ENCODE measurements at places on chromosomes 4 and X. TPM values are rescaled to one million over a fixed set of nuclear protein-coding genes. Genes with fewer than 3 reads are reported as not detected.
A peak's percentile ranks its signal among the peaks of the same experiment; 100 is the strongest.

The GUCY1A1 gene
- 6.2 TPM for total RNA-seq

The HSFX2 gene
- not detected for total RNA-seq

- no peak for DNase-seq
Measured at GRCh38 chr4:122700178-122700725, 32.3 kb upstream of the BBS12 start.

GRCh38 chrX:33204889-33205288 lies 6.5 kb downstream of the DMD start:
- DNase-seq: no peak

- DNase-seq: no peak
Measured at GRCh38 chr4:151955721-151956380, 195.0 kb upstream of the GATB start.

DNA sequence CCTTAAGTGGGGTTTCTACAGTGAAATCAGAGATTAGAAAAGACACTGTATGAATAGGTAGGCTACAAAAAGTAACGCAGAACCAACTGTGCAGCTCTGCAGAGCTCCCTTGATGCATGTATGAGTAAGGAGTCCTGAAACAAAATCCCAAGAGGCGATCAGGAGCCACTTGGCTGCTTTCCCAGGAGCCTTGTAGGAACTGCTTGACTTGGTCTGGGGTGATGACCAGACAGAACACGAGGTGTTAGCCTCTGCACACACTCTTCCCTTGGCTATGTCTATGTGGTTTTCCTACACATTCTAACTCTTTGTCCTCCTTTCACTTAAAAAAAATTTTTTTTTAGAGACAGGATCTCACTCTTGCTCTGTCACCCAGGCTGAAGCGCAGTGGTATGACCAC lies 22.8 kb upstream of the AP1S2 start:
- DNase-seq: no peak

DNA sequence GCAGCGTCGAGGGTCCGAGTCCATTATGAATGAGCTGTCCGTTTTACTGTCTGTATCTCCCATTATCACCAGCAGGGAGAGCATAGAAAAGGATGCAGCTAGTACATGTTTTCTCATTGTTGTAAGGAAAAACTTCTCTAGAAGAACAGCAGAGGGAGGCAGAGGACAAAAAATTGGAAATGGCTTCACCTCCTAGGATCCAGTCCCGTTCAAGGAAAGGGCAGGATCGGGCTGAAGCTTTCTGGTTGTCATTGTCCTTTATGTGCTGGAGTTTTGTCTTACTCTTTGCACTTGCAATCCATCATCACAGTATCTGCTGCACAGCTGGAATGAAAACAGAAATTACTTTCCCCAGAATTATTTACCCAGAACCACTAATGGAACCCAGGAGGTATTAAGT lies 14.7 kb downstream of the NDP start:
- no peak for DNase-seq

DNA sequence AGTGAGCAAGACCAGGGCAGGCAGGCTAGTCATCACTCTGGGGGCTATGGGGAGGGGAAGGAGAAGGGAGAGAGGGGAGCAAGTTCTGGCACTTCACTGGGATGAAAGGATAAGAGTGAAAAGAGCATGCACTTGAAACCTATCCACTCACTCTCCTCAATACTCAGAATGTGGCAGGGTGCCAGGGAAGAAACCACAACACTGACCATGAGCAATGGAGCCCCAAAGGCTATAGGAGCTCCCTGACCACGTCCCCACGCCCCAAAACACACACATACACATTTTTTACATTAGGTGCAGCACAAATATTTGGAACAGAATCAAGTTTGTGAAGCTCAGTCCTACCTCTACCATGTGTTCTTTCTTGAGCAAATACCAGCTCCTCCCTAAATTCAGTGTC lies 132.2 kb downstream of the IDS start:
- DNase-seq: no peak

DNA sequence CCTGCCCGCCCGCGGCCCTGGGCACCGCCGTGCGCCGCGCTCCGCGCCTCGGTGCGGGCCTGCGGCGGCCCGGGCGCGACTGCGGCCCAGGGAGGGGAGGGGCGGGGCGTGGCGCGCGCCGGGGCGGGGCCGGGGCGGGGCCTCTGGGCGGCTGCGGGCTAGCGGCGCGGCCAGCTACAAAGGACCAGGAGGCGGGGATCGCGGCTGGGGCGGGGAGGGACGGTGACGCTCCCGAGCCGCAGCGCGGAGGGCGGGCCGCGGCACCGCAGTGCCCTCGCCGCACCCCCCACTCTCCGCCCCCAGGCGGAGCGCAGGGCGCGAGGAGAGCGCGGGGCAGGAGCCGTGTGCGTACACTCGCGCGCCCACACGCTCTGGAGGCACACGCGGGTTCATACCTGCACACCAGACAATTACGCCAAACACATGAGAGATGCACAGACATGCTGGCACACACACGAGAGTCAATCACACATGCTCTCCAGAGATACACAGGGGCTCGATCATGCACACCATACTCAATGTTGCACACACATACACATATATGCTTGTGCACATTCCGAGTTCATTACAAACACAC lies at the start of gene CRMP1:
CRMP1 (minus strand) TSS at position 83 of the 577 bp plus-strand sequence. CDS start 117 bp downstream, outside the sequence.
- no peak for DNase-seq

DNA sequence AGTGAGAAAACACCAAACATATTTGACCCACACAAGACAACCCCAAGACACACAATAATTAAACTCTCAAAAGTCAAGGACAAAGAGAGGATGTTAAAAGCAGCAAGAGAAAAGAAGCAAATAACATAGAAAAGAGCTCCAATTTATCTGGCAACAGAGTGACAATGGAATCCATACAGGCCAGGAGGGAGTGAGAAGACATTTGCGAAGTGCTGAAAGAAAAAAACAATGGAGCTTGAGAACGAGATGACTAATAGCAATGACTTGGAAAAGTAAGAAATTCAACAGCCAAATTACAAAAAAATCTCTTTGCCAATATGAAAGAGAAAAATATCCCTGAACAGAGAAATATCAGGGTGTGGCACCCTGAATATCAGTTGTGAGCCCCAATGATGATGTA lies 61.6 kb downstream of the MAD2L1 start:
- no peak for DNase-seq

The ATP8A1 gene
- total RNA-seq: 10.3 TPM

- no peak for DNase-seq
Measured at GRCh38 chr4:90349636-90350035, 222.4 kb downstream of the CCSER1 start.

- DNase-seq: no peak
Measured at GRCh38 chrX:38103857-38104812, 97.8 kb downstream of the SYTL5 start.

- DNase-seq: no peak
Measured at GRCh38 chr4:80079255-80079923, 6.4 kb upstream of the ANTXR2 start.

DNA sequence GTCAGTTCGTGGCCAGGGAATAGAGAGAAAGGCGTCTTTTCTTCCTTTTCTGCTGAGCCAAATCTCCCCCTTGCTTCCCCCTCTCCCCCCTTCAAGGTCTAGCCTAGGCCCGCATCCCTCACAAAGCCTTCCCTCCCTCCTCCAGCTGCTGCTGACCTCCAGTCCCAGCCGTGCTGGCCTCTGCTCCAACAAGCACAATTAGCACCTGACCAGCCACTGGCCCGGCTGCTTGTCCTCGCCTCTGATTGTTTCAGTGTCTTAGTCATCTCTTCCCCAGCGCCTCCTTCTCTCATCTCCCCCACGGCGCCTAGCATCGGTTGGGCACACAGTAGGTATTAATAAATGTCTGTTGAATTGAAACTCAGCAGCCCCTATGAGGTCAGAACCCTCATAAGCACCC lies 4.2 kb downstream of the ELF4 start:
- no peak for DNase-seq

- DNase-seq: no peak
Measured at GRCh38 chrX:148498067-148498466, 2.4 kb upstream of the AFF2 start.

DNA sequence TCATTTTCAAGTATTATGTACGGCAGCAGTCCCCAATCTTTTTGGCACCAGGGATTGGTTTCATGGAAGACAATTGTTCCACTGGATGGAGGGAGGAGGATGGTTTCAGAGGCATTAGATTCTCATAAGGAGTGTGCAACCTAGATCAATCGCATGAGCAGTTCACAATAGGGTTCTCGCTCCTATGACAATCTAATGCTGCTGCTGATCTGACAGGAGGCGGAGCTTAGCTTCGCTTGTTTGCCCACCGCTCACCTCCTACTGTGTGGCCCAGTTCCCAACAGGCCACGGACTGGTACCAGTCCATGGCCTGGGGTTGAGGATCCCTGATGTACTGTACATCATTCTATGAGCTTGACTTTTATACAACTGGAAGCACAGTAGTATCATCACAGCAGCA lies 48.4 kb downstream of the SMIM20 start:
- no peak for DNase-seq

GRCh38 chrX:830532-830931 lies 199.9 kb downstream of the SHOX start:
- DNase-seq: peak; percentile 2

DNA sequence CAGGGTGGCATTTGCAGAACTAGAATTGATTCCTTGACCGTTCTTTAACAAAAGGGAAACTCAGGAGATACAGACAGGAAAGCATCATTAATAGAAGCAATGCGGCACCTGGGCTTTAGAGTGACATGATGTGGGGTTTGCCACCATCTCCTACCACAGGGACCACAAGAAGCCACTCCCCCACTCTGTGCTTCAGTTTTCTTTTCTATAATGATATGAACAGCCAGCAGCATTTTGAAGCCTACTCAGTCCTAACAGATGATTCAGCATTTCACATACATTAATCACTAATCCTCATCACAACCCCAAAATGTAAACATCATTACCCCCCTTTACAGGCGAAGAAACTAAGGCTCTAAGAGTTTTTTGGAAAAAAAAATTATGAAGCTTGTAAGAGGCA lies 22.9 kb downstream of the CCDC149 start:
- DNase-seq: no peak

The TRIM60 gene
- not detected for total RNA-seq

GRCh38 chr4:159369256-159369655 lies 266.4 kb downstream of the RAPGEF2 start:
- no peak for DNase-seq

DNA sequence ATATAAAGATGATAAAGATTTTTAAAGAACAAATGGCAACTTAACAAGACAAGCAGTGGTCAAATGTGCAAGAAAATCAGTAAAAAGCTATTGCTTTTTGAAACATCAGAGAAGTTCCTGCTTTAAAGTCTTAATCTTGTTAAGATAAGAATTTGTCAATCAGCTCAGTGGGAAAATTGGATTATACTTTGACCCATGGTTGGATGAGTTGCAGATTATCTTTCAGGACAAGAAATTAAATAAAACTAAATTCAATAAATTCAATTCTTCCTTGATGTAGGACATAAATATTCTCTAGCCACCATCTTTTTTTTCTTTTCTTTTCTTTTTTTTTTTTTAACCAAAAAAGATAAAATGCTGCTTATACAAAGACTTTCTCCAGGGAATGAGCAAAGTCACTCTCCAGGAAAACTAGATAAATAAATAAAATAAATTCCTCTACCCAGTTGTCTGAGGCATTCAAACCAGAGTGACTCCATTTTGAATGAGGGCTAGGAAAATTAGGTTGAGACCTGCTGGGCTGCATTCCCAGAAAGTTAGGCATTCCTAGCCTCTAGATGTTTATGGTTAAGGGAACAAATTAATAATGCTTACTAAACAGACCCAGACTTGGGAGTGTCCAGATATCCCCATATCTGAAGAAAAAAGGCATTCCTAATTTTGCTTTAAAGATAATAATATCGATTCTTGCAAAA lies 211.2 kb downstream of the SNCA start:
- no peak for DNase-seq

- DNase-seq: no peak
Measured at GRCh38 chr4:185956544-185956940, 112.4 kb upstream of the TLR3 start.

- DNase-seq: no peak
Measured at GRCh38 chr4:15912961-15913630, 25.4 kb downstream of the FGFBP1 start.

- DNase-seq: no peak
Measured at GRCh38 chrX:24055043-24055356, 244 bp downstream of the EIF2S3 start.

The HMX1 gene
- total RNA-seq: 3.4 TPM

DNA sequence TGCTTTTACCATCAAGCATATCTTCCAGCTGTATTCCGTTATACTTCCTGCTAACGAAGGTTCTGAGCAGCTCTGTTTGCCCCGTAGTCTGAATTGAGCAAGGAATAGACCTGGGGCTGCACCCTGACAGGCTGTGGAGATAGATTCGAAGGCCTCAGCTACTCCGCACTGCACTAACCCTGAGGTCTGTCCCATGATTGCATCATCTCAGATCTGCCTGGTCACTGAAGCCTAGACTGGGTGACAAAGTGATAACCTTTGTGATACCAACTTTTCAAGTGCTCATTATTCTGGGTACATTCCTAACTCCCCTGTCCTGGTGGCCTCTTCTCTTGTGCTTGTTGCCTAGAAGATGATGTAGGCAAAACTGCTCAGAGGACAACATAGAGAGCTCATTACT lies 29.9 kb upstream of the PGRMC1 start:
- DNase-seq: no peak

DNA sequence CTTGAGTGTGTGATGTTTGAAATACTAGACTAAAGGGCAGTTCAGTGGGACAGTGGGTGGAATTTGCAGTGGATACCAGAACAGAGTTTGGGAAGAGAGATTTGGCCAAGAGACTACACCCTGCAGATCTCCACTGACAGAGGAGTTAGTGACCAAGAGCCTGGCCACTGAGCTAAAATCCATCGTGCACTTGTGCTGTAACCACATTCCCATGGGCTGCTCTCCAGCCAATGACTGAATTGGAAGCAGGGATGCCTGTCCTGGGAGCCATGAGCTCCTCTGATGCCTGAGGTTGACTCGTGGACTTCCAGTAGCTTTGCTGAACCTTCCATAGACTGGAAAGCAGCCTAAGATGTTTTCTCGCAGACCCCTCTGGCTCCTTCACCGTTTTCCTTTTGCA lies 296.1 kb downstream of the TRIML1 start:
- no peak for DNase-seq

DNA sequence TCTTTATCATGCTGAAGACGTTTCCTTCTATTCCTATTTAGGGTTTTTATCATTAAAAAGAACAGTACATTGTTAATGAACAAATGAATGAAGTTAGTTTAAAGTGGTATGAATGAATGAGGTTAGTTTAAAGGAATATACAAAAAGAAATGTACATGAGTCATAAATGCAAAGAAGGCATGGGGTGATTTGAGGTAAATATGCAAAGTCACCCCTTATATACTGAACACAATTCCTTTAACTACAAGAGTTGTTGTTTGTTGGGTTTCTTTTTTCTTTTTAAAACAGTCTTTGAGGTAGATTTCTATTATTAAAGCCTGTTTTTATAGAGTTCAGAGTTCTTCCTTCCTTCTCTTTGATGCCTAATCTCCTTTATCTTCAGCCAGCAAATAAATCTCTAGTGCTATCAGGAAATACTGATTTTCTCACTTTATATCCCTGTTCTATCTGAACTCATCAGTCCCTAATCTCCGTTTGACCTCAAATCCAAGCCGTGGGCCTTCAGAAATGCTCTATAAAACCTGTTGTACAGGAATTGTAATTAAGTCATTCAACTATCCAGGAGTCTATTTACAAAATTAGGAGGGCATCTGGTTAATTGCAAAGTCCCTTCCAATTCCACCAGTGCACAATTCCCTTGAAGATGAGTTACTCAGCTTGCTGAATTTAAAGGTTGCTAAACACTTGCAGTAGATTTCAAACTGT lies 31.6 kb upstream of the ABCG2 start:
- DNase-seq: no peak

All from type B pancreatic cell (in vitro differentiated cells).